Anterior cingulate cortex (tissue), 58 donors: ENCODE measurements at places on chromosomes 5 and 9.

GRCh38 chr9:133989625-133990365 lies 2.3 kb downstream of the VAV2 start:
- DNase-seq = no peak

DNA sequence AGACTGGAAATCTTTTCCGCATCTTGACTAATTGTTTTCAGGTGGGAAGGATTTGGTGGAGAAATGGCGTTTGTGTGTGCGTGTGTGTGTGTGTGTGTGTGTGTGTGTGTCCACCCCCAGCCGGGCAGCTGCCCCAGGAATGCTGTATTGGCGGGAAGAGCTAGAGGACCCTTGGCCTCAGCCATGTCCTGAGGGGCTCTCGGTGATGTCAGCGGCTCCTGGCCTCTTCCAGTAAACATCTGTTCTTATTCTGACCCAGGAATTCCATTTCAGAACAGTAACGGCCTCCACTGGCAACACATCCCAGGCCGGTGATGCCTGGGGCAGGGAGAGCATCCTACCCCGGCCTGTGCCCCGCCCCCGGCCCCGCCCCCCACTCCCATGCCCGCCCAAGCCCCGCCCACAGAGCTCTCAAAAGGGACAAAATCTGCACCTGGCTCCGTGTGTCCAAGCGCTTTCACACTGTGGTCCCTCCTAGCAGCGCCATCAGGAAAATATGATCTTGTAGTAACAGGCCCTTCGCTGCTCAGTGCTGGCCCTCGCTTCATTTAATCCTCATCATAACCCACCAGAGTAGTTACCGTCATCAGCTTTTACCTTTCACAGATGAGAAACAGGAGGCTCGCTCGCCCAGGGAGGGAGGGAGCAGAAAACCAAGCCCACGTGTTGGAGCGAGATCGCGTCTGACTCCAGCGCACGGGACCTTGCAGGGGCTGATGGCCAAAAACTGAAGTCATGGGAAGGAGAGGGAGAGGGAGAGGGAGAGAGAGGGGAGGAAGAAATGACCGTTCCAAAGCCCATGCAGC lies 18.9 kb downstream of the ADAMTS2 start:
- DNase-seq = no peak

GRCh38 chr5:58469896-58470295 lies 10.0 kb upstream of the PLK2 start:
- DNase-seq = no peak

DNA sequence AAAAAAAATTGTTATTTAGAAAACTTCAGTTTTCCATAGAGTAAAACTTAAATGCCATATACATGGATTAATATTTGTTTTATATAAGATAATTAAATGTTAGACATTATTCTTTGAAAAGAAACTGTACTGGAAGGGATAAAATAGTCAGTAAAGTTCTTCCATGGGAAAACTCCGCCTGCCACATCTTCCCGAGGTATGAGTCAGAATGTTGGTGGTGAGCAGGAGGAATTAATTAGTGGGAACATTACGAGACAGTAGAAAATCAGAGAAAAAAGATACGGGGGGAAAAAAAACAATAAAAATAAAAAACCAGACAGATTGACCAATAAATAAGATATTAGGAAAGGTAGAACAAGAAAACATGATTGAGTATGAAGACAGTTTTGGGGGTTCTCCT lies 930.3 kb upstream of the C9orf72 start:
- DNase-seq = no peak

- DNase-seq = no peak
These were observed 106.1 kb upstream of the FBXL17 start for GRCh38 chr5:108487951-108488350.

DNA sequence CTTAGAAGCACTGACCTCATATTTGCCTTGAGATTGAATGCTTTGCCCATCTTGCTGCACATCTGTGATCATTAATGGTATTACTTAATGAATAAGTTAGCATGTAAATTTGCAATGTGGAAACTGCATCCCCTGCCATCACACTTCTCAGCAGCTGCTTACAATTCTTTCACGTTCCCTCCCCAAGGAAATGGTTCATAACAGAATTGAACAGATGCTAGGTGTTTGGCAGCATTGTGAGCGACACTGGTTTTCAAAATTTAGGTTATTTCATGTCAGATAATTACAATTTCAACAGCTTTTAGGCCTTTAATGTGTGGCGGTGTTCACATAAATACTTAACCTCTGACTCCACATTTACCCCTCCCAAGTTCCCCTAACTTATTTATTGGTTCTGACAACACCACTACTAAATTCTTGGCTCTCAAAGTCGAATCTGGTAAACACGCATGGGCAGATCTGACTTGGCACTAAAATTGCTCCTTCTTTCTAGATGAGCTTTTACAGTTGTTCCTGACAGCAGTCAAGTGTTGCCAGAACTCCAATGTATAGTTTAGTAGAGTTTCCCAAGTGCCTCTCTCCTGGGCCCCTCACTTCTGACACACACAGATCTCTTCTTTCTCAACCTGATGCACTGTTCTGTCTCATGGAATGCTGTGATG lies 46.8 kb downstream of the SLC1A3 start:
- DNase-seq = no peak

- no peak for DNase-seq
These were observed 86.9 kb upstream of the ALDH1B1 start for GRCh38 chr9:38305582-38305981.

- no peak for DNase-seq
These were observed 1655.8 kb downstream of the MAT2B start for GRCh38 chr5:165161204-165161603.

DNA sequence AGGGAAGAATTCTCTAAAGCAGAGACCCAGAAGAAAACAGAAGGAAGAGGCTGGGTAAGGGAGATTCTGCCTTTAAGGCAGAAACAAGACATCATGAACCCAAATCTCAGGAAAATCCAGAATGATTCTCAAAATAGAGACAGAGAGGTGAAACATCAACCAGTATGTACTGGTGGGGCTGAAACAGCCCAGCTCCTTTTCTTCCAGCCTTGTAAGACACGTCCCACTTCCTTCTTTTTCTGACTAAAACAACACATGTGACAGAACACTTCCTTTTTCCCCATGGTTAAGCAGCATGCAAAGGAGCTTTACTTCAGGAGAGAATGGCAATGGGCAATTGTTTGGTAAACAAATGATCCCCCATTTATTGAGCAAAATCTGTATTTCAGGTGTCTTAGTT lies 230.8 kb upstream of the NR4A3 start:
- no peak for DNase-seq

DNA sequence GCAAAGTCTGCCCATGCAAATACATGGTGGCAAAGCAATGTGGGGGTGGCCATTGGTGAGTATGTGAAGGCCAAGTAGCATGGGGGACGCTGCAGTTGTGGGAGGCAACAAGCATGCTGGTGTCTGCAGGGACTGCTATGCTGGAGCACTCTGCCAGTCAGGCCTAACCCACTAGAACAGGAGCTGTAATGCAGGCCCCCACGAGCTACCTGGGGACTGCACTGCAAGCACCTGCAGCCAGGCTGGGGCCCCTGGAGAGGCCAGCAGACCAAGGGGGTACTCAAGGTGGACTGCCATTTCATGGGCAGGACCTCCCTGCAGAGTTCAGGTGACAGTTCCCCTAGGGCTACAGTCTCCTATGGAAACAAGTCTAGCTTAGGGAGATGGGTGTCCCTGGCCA lies 183.8 kb upstream of the PDE4D start:
- no peak for DNase-seq

DNA sequence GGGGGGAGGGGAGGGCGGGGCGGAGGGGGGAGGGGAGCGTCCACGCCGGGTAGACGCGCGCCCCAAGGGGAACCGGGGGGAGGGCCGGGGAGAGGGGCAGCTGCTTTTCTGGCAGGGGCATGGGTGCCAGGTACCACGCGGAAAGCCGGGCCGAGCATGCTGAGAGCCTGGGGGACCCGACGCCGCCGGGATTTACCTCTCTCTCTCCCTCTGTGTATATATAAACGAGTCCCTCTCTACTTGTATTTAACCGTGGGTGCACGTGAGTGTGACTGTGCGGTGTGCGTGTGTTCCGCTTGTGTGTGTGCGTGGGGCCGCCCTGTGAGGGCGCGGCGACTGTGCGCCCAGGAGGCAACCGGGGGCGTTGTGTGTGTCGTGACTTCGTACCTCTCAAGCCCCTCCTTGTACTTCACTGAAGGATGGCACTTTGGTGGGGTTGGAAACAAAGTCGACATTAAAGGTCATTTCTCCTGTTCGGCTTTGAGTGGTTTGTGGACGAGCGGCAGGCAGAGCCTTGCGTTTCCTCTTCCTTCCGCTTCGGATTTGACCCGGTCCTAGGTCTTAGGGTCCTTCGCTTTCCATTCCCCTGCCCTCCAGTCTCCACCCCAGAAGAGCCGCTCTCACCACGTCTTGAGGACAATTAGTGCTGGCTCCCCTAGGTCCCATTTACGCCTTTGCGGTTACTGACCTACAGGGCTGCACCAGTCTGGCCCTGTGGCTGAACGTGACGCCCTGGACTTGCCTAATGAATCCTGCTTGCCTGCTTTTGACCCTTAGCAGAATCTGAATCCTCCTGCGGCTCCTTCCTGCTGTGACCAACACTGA lies 36.2 kb upstream of the TTC1 start:
- no peak for DNase-seq

- no peak for DNase-seq
These were observed 565.0 kb downstream of the DMRTA1 start for GRCh38 chr9:23011669-23012068.

DNA sequence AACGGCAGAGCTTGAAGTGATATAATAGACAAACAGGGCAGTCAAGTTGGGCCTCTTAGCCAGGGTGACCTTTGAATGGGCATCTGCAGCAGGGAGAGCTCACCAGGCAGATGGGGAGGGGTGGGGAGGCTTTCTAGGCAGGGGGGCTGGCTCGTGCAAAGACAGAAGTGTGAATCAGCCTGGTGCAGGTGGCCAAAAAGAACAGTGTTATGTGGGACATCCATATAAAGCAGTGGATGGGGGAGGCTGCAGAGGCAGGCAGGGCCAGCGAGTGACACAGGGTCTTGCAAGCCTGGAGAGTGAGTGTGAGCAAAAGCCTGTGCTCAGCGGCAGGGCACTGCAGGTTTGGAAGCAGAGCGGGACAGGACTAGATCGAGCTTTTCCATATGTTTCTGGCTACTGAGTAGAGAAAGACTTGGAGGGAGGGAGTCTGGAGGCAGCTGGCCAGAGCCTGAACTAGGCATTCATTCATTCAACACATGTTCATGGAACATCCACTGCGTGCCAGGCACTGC lies 14.2 kb upstream of the TTLL11 start:
- no peak for DNase-seq

- DNase-seq = no peak
These were observed 1.6 kb downstream of the DCAF12 start for GRCh38 chr9:34124926-34125325.

- peak; percentile 76 for DNase-seq
These were observed at the start of gene VDAC1 for GRCh38 chr5:134004626-134005416. VDAC1 (minus strand) TSS chr5:134004975; CDS start chr5:133993012, 11,963 bp downstream.

GRCh38 chr5:116388564-116389258 lies 185.9 kb downstream of the SEMA6A start:
- DNase-seq = no peak

- no peak for DNase-seq
These were observed 113.9 kb downstream of the CDH10 start for GRCh38 chr5:24530906-24531305.

DNA sequence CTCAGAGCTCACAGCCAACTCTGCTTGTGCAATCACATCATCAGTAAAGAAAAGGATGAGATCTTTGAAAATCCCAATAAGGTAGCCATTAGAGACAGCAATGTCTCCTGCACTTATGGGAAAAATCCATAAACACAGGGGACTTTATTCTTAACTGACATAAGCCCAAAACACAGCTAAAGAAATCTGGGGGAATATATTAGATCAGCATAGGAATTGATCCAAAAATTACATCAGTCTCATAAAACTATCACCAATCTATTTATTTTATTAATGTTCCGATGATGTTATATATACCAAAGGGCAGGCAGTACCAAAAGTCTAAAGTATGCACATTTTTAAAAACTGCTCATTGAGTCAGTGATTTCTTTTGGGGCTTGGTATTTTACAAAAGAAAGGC lies 6.9 kb downstream of the MRPS27 start:
- DNase-seq = no peak

DNA sequence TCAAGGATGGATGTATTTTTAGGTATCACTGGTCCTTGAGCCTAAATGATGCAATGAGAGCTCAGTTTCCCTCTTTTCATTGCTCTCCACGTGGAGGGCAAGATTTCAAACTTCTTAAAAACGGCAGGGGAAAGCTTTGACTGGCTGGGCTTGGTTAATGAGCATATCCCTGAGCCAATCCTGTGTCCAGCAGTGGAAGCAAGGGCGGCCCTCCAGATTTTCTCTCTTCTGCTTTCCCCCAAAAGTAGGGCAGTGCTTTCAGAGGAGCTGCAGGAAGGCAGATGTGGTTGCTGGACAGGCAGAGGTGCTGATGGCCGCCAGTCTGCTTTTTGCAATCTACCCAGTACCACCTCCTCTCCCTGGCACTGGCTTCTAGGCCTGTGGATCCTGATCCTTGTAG lies 30.0 kb upstream of the TBC1D2 start:
- no peak for DNase-seq

GRCh38 chr9:76433836-76434235 lies 25.1 kb upstream of the GCNT1 start:
- no peak for DNase-seq

- no peak for DNase-seq
These were observed 161.9 kb downstream of the MAPKAP1 start for GRCh38 chr9:125544988-125545651.

DNA sequence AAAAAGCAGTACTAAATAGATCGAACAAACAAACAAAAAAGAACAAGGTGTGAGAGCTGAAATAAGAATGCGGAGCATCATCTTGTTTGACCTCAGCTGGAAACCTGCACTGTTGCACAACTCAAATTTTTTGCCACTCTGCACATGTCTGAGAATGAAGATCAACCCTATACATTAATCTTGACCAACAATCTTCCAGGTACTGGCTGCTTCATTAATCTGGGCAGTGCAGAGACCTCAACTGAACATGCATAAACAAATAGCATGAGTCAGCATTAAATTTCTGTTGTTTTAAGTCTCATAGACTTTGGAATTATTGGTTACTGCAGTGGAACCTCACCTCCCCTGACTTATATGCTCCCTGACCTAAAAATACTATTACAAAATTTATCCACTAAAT lies 114.6 kb upstream of the FTMT start:
- DNase-seq = no peak

GRCh38 chr9:114370251-114370967 lies 17.4 kb downstream of the AKNA start:
- DNase-seq = no peak
